Colonic mucosa (tissue), 4 donors: ENCODE measurements at places on chromosomes 5 and 9. TPM values are rescaled to one million over a fixed set of nuclear protein-coding genes. Genes with fewer than 3 reads are reported as not detected.

DNA sequence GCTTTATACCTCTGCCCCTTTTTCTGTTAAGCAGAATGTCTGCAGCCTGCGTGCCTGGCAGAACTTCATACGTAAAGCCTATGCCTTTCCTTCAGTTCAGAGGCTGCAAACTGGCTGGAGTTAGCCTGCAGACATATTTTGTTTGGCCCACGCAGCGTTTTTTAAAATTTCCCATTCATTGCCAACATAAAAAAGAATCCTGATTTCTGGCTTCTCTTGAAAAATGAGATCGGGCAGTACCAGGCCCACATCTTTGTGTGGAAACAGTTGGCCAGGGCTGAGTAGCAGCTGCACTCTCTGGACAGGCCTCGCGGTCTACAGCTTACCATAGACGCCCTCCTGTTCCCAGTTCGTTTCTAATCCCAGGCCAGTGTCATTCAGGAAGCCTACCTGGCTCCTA lies 104.4 kb downstream of the SMARCA2 start:
- DNase-seq = no peak
- no peaks in the 10 kb centered on the region for H3K27me3 ChIP-seq
- no peaks in the 10 kb centered on the region for H3K4me1 ChIP-seq

DNA sequence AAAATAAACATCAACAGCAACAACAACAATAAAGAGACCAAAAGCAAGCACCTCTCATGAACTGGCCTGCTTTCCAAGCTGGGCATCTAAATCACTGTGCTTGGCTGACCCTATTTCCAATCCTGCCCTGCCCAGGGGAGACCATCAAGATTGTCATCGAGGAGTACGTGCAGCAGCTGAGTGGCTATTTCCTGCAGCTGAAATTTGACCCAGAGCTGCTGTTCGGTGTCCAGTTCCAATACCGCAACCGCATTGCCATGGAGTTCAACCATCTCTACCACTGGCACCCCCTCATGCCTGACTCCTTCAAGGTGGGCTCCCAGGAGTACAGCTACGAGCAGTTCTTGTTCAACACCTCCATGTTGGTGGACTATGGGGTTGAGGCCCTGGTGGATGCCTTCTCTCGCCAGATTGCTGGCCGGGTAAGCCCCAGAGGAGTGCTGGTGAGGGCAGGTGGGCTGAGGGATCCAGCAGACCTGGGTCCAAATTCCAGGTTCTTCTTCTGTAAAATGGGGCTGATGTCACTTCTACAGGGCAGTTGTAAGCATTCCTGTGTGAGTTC lies 15.6 kb downstream of the PTGS1 start:
- H3K4me3 ChIP-seq = no peak overlapping the region
- H3K27ac ChIP-seq = no peak overlapping the region
- H3K27me3 ChIP-seq = no peaks in the 10 kb centered on the region

- H3K27me3 ChIP-seq = no peaks in the 10 kb centered on the region
- peak; percentile 38 for DNase-seq
- H3K4me3 ChIP-seq = no peak overlapping the region
- H3K36me3 ChIP-seq = no peaks in the 10 kb centered on the region
Observed at GRCh38 chr5:131109540-131110255, 55.4 kb downstream of the HINT1 start.

DNA sequence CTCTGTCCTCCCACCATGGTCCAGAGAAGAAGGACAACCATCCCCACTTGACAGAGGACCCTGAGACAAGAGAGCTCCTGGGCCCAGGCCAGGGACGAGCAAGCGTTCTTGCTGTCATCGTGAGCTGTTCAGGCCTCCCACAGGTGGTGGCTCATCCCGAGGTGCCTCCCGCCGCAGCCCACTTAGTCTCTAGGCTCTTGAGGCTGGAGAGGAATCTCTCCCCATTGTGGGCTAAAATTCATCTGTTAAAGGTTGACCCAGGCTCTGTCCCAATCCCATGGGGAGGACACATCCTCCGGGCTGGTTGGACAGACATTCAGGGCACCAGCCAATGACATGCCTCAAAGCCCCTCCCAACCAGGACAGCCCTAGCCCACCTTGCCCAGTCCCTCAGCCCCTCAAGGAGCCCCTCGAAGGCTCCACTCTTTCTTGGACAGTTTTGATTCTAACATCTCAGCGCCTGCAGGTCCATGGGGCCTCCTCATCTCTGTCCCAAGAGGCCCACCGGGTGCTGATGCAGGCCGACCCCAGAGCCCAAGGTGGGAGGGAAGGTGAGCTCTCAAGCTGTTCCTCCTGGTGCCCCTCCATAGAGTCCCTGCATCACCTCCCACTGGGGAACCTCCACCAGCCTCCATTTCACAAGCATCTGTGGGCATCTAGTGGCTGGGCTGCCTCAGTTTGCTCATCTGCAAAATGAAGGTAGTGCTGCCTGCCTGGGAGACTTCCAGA lies 52.9 kb downstream of the BARX1 start:
- H3K4me1 ChIP-seq = no peaks in the 10 kb centered on the region
- DNase-seq = no peak
- H3K27ac ChIP-seq = no peak overlapping the region
- H3K27me3 ChIP-seq = no peaks in the 10 kb centered on the region
- no peaks in the 10 kb centered on the region for H3K36me3 ChIP-seq

The MYORG gene
- total RNA-seq = 68.6 TPM

DNA sequence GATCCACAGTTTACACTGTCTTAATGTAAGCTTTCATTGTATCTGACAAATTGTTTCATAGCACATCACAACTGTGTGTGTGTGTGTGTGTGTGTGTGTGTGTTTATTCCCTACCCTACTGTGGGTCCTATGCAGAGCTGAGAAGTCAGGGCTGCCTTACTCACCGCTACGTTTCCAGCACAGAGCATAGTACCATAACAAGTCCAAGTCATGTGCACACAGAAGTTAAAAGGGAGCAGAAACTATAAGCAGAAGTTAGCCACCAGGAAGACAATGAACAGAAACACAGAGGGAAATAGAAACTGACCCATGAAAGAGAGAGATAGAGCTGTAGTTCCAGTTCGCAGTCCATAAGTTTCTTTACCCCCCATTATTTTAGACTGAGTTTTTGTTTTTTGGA lies 38.2 kb upstream of the DMXL1 start:
- H3K4me1 ChIP-seq = no peaks in the 10 kb centered on the region
- H3K27me3 ChIP-seq = no peaks in the 10 kb centered on the region
- H3K27ac ChIP-seq = no peak overlapping the region
- no peak overlapping the region for H3K4me3 ChIP-seq
- H3K36me3 ChIP-seq = no peaks in the 10 kb centered on the region

DNA sequence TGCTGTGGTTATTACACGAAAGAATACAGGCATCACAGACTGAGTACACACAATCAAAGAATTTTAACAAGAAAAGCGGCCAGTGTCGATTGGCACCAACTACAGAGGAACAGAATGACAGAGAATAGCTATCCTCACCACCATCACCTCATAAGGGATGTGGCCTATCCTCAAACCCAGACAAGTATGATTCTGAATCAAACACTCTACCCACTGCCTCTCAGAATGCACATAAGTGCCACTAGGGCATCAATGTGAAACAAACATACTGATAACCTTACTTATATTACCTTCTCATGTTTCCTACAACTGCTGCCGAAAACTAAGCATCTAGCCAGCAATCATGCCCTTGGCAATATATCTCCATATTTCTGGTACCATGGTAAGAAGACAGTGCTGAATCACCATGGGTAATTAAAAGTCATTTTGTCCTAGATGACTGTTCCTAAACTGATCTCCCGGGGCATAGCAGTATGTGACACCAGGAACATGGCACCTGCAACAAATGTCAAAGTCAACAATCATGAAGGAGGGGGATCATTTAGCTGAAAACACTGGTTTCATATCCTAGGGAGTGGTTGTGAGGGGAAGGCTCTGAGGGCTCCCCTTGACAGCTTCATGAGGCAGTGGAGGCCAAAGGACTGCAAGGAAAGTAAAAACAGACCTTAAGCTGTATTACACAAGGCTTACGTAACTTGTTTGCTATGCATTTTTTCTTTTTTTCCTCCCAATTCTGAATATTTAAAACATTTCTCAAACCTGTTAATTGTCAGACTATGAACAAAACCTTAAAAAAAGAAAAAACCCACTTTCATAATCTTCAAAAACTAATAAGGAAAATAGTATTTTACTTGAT lies 88.3 kb downstream of the LHFPL2 start:
- H3K4me1 ChIP-seq = no peaks in the 10 kb centered on the region
- no peak overlapping the region for H3K4me3 ChIP-seq
- no peaks in the 10 kb centered on the region for H3K36me3 ChIP-seq
- H3K27ac ChIP-seq = no peak overlapping the region
